ENCODE measurements at places on chromosomes 4 and X.

- no peak for DNase-seq
Measured at GRCh38 chr4:26048378-26048882, 134.4 kb downstream of the SMIM20 start.

GRCh38 chrX:100802843-100803242 lies 17.3 kb upstream of the CSTF2 start:
- DNase-seq, result no peak

DNA sequence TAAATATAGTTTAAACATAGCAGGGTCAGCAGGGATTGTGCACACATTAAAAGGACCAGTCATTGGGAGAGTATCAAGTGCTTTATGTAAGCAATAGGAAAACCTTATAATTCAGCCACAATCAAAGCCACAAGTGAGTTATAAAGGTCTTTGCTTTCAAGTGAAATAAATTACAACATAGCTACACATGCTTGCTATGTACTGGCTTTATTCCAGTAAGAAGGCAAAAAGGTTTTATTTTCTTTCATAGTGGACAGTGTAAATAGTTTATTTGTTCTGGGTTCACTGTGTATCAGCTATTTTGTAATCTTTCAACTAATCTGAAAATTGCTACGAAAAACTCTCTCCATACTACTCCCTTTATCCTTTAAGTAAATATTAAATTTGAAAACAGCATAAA lies 691.4 kb downstream of the PCDH7 start:
- DNase-seq, result no peak

- DNase-seq, result peak; percentile 7
Measured at GRCh38 chrX:122047261-122047660, 999.9 kb downstream of the GLUD2 start.

GRCh38 chr4:185192059-185192458 lies 11.7 kb downstream of the CFAP97 start:
- no peak for DNase-seq

- no peak for DNase-seq
Measured at GRCh38 chr4:38241541-38241940, 281.3 kb downstream of the PTTG2 start.

DNA sequence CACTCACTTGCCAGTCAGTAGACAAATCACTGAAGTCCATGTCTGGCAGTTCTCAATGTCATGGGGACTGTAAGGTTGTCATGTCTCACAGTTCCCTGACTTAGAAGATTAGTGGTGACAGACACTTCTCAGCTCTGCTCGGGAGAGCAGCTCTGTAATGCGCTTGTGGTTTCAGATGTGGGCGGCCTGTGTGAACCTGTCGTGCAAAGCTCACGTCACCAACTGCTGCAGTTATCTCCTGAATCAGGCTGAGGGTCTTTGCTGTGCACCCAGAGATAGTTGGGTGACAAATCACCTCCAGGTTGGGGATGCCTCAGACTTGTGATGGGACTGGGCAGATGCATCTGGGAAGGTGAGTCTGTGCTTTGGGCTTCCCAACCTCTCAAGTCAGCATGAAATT lies at the start of gene IL9R:
IL9R (plus strand) TSS at position 261 of the 400 bp plus-strand sequence; CDS start at position 325, 64 bp downstream.
- no peak for DNase-seq

DNA sequence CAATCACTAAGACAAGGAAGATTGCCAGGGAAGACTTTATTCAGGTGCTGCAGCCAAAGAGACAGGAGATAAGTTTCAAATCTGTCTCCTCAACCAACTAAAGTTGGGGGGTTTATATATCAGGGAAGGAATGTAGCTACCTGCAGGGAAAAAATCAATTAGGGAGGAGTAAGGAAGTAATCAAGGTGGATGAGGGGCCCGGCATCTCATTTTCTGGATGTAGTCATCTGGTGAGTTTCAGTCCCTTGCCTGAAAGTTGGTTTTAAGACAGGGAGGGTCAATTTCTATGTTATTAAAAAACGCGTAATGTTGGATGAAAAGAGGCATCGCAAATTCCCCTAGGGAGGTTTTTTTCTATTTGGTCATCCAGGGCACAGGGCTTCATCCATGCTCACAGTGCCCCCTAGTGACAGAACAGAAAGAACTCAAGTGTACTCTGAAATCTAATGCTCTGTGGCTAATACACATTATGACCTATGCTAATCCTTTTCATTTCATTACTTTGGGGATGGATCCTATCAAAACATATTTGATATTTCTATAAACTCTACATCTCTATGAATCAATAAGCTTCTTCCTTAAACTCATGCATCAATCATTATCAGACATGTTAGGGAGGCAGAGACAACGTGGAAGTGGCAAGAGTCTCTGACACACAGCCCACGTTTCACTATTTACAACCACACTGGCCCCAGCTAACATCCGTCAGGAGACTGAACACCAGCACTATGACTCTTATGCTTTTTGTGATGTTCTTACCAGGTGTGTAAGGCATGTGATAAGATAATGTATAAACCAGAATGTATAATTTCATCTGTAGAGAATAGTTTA lies 1577.0 kb upstream of the TENM3 start:
- DNase-seq, result peak; percentile 88

GRCh38 chr4:100062921-100063320 lies 112.8 kb upstream of the H2AZ1 start:
- no peak for DNase-seq

GRCh38 chrX:43559644-43560043 lies 96.5 kb upstream of the MAOA start:
- peak; percentile 19 for DNase-seq

GRCh38 chr4:1956631-1957030 lies 52.1 kb downstream of the NELFA start:
- no peak for DNase-seq

- no peak for DNase-seq
Measured at GRCh38 chr4:154399259-154399974, 92.2 kb downstream of the DCHS2 start.

GRCh38 chr4:91758487-91758886 lies 545.3 kb upstream of the GRID2 start:
- no peak for DNase-seq

DNA sequence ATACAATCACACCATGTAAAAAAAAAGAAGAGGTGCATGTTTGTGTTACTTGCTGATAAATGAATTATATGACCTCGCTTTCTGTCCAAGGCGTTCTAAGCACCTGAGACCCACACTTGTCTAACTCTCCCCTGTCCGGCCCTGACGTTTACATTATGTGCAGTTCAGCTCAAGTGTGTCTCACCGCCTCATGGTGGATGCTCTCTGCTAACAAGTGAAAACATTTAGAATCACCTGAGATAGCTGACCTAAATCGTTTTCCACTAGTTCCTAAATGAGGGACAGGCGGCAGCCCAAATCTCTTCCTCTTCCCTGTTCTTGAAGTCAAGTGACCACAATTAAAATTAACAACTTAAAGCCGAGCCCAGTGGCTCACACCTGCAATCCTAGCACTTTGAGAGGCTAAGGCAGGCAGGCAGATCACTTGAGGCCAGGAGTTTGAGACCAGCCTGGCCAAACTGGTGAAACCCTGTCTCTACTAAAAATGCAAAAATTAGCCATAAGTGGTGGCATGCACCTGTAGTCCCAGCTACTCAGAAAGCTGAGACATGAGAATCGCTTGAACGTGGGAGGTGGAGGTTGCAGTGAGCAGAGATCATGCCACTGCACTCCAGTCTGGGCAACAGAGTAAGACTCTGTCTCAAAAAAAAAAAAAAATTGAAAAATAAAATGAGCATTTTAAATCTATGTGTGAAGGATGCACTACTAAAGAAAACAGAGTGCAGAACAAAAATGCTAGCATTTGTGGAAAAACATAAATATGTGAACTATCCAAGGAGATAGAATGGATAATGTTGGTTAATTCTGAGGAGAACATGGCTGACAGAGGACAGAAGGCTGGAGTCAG lies 3.9 kb upstream of the TIFA start:
- DNase-seq, result no peak

DNA sequence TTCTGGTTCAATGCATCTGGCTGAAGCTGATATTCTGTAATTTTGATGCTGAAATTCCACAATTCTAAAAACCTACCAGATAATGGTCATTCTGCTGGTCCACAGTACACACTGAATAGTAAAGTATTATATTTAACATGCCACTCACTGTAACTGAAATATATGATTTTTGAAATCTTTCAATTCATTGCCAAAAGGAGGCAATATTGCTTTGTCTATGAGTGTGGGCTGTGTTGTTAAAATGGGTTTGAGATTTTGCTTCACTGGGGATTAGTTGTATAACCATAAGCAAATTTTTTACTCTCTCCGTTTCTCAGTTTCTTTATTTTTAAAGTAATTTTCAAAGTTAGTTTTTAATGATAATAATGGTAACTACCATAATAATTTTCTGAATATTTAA lies 1404.1 kb upstream of the IGFBP7 start:
- DNase-seq, result no peak

- DNase-seq, result no peak
Measured at GRCh38 chr4:121711263-121712000, 14.7 kb upstream of the ANXA5 start.

GRCh38 chr4:123453061-123453680 lies 56.6 kb downstream of the SPRY1 start:
- no peak for DNase-seq

DNA sequence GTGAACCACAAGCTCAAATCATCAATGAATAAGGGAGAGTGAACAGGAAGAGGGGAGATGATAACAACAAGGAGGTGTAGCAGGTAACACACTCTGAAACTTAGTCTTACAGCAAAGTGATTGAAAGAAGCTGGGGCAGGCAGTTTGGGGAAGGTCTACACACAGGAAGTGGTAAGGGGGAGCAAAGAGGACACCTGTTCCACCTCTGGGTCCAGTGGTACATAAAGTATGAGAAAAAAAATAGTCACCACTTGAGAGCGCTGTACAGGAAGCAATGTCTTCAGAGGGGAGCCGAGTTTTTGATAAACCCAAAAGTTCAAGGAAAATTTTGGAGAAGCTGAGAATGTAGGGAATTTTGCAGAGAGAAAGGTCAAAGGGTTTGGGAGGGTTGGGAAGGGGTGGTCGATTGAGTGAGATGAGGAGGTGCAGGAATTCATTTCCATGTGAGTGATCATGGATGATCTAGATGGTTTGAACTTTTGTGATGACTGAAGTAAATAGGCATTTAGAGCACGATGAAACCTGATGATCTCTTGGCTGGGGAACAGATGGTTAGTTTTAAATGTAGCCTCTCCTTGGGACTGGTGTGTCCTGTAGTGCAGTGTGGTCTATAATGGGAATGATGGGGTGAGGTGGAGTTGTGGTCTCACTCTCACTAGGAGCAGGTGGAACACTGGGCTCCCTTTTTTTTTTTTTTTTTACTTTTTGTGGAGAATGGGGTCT lies 142.0 kb downstream of the RBMX2 start:
- no peak for DNase-seq

- no peak for DNase-seq
Measured at GRCh38 chr4:7524064-7524682, 89.4 kb upstream of the PSAPL1 start.

DNA sequence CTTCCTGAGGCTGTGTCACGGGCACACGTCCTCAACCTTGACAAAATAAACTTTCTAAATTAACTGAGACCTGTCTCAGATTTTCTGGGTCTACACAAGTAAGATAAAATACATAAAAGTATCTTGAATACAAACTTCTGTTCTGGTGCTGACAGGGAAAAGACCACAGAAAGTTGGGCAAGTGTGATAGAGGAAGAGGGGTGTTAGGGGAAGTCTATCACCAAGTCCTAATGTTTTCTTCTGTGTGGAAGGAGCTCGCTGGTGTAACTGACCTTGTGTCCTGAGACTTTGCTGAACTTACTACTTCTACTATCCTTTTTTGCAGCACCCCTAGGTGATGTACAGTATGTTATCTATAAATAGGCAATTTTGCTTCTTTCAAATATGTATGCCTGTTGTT lies 97.0 kb upstream of the STIM2 start:
- DNase-seq, result peak; percentile 49

- DNase-seq, result no peak
Measured at GRCh38 chr4:173937631-173938270, 345.7 kb downstream of the FBXO8 start.

GRCh38 chr4:173046818-173047217 lies 121.8 kb upstream of the GALNT7 start:
- DNase-seq, result no peak

DNA sequence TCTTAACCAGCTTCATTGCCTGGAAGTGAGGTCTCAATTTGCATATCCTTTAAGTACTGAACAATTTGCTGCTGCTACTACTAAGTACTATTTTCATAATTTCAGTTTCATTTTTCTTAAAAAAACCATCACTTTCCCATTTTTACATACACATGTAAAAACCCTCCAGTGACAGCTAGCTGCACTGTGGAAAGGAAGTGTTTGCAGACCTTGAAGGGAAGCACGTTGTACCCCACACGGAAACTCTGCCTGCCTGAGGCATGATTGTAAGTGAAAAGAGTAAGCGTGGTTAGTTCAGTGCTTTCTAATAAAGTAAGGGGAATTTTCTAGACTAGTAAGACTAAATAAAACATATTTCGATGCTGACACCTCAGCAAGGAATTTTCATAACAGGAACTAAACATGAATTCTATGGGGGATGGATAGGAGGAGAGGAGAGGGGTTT lies 103.6 kb downstream of the RAPGEF2 start:
- DNase-seq, result peak; percentile 51

- DNase-seq, result no peak
Measured at GRCh38 chr4:73443224-73443623, 7.2 kb downstream of the AFP start.

DNA sequence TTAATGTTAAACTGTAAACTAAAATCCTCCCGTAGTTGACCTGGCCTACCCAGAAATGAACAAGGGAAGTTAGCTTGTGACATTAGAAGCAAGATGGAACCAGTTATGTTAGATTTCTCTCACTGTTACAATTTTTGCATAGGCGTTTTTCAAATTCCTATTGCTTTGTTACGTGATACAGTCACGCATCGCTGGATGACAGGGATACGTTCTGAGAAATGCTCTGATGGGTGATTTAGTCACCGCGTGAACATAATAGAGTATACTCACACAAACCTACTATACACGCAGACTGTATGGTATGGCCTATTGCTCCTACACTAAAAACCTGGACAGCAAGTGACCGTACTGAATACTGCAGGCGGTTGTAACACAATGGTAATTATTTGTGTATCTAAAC lies 46.7 kb upstream of the PUDP start:
- DNase-seq, result no peak

- peak; percentile 49 for DNase-seq
Measured at GRCh38 chr4:1767770-1768366, 25.2 kb upstream of the FGFR3 start.

- DNase-seq, result no peak
Measured at GRCh38 chr4:133130171-133130570, 18.9 kb upstream of the PCDH10 start.

- no peak for DNase-seq
Measured at GRCh38 chr4:21307709-21308108, 607.5 kb downstream of the PACRGL start.

DNA sequence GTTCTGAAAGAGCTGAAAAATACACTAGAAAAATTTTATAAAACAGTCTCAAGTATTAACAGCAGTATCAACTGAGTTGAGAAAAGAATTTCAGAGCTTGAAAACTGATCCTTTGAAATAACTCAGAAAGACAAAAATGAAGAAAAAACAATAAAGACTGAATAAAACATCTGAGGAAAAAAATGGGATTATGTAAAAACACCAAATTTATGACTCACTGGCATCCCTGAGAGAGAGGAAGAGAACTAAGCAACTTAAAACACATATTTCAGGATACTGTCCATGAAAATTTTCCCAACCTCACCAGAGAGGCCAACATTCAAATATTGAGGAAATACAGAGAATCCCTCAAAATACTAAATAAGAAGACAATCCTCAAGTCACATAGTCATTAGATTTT lies 22.9 kb downstream of the PABPC4L start:
- DNase-seq, result no peak
